Muscle of arm (tissue), 14 donors: ENCODE measurements at places on chromosomes 2 and 18.

DNA sequence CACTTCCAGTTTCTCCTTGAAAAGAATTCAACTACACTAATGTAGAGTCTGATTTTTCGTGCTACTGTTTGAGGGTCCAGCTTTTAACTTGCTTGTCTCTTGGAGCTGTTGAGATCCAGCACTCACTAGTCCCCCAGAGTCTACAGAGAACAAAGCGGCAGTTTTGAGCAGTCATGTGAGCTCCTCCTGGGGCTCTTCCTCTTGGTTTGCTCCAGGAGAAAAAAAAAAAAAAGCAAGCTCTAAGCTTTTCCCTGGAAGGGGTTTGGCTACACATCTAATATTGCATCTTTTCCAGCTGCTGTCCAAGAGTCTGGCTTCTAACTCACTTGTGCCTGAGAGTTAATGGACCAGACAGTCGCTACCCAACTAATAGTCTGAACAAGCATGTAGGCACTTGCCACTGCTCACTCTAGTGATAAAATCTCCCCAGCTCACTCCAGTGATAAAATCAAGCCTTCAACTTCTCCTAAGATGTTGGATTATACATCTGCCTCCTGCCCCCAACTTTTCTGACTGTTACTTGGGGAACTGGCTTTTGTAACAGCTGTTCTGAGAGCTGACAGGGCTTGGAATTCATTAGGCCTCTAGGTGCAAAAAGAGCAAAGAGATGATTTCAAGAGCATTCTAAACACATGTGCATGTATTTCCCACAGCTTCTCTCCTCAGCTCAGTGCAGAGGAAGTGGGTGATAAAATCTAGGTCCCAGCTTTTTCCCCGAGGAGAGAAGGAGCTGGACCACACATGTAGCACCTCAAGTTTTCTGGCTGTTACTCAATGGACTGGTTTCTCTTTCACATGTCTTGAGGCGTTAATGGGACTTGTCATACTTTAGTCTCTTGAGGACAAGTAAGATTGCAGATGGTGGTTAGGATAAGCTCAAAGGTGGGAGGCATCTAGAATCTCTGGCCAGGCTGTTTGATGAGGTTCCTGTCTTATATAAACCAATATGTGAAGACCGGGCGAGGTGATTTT lies 750.5 kb downstream of the LRP1B start:
- peak; percentile 14 for DNase-seq

DNA sequence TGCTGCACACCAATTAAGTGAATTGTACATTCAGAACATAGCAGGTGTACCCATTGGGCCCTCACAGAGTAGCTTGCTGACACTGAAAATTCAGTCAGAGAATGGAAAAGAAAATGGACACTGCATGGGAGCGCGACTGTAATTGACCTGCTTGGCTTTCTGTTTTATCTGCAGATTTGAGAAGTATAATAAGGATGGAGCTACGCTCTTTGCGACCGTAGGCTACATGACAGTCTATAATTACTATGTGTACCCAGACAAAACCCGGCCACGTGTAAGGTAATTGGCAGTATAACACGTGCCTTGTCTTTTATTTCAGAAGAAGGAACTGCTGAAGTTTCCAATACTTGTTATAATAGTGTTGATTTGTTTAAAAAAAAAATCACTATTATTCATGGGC lies 33.5 kb upstream of the METAP1D start:
- DNase-seq = no peak

DNA sequence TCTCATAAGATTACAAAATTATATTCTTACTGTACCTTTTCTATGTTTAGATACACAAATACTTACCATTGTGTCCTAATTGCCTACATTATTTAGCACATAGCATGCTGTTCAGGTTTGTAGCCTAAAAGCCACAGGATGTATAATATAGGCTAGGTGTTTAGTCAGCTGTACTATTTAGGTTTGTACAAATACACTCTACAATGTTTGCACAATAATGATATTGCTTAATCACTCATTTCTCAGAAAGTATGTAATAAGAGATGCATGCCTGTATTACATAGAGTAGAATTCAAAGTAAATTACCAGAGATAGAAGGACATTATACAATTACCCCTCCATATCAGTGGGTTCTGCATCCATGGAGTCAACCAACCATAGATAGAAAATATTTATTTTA lies 201.1 kb upstream of the COL3A1 start:
- DNase-seq = no peak

- no peak for DNase-seq
Observed at GRCh38 chr2:112184121-112184520, 45.9 kb downstream of the FBLN7 start.
